ENCODE measurements at places on chromosomes 7 and 10. TPM values are rescaled to one million over a fixed set of nuclear protein-coding genes. Genes with fewer than 3 reads are reported as not detected.

DNA sequence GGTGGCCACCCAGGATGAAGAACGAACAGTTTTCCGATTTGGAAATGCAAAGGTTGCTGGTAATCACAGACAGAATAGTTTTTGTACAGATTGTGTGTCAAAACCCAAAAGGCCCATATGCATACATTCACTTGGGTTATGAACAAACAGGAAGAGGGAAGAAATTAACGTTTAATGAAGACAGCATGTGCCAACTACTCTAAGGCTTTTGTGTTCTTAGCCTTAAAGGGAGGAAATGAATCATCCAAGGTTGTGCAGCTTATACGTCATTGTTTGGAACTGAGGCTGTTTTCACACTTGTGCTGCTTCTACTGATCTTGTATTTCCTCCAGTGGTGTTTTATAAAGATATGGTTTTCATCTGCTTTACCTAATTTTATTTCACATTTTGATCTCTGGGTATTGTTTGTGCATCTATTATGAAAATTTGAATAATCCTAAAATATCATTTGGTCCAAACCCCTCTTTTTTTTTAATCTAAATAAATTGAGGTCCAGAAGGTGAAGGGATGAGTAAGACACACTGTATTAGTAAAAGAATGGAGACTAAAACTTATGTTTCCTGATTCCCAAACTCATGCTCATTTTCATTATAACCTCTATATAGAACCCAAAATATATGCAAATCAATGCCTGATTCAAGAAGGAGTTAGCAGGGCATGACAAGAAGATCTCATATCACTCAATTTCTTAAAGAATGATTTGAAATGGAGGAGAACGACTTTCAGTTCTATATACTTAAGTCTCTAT, 373.1 kb downstream of the THSD7A start:
- DNase-seq: no peak

DNA sequence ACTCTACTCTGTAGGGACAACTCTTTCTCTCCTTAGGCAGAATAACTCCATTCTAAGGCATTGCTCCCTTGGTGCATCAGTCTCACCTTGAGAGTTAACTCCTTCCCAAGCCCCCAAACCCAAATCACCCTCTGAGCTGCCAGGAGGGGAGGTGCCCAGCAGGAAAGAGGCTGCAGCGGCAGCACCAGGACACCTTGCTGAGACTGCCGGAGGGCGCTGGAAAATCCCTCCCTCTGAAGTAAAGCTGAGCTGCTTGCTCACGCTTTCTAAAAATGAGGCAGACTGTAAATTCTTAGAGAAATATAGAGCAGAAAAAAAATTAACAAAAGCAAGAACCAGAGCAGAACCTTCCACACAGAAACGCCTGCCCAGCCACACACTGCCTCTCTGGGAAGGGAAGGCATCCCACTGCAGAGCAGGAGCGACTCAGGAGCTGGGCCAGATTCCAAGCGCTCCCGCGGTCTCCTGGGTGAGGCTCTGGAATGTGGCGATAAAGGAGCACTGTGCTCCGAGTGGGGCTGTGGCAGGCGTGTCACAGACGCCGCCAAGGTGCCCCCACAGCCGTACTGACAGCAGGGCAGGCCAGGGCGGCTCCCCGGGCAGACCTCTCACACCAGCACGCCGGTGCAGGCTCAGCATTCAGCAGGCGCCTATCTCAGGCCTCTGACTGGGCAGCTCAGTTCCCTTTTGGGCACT, 202.1 kb downstream of the TNS3 start:
- DNase-seq: no peak

DNA sequence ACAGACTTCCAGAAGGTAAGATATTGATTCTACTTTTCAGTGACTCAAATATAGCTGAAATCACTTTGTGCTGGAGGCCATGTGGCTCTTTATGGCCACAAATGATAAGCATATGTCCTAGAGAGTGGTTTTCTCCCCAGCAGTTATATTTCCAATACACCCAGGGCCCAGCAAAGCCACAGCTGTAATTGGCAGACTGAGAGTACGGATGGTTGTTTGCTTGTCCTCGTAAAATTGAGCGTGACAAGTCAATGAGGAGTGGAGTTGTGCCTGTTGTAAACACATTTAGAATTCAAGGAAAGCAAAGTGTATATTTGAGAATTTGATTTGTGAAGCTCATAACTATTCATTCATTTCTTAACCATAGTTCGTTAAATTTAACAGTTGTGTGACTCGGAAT, 201.8 kb downstream of the LHFPL3 start:
- DNase-seq: no peak

- no peak for DNase-seq
Measured at GRCh38 chr10:14396411-14397048, 65.8 kb upstream of the FRMD4A start.

- no peak for DNase-seq
Measured at GRCh38 chr10:130958003-130958402, 353.5 kb downstream of the TCERG1L start.

DNA sequence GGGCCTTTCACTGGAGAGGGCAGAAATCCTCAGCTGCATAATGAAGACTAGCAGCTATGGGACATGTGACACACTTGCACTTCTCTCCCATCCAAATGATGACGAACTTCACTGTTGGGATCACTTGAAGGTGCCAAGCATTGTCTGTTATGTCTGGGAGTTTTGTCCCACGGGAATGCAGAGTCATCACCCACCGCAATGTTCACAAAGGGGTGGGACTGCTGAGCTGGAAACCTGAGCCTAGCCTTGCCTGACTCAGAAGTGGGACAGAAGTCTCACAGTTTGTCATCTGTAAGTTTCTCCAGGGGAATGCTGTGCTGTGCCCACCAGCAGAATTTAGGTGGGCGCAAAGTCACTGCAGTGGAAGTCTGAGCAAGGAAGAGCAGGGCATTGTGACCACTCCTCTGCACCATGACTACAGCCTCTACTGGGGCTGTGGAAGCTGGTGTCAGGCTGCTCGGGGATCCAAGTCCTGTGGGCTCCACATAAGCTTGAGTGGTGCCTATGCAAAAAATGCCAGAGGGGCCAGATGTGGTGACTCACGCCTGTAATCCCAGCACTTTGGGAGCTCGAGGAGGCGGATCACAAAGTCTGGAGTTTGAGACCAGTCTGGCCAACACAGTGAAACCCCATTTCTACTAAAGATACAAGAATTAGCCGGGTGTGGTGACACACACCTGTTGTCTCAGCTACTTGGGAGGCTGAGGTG, 472.0 kb upstream of the CNTNAP2 start:
- no peak for DNase-seq

The FOXP2 gene
- 5.9 TPM for total RNA-seq

The PSTK gene
- total RNA-seq: 3.7 TPM

The MUC12 gene
- total RNA-seq: not detected

Measured in breast epithelium (tissue), 4 donors.